ENCODE measurements at places on chromosomes 5 and 9.

DNA sequence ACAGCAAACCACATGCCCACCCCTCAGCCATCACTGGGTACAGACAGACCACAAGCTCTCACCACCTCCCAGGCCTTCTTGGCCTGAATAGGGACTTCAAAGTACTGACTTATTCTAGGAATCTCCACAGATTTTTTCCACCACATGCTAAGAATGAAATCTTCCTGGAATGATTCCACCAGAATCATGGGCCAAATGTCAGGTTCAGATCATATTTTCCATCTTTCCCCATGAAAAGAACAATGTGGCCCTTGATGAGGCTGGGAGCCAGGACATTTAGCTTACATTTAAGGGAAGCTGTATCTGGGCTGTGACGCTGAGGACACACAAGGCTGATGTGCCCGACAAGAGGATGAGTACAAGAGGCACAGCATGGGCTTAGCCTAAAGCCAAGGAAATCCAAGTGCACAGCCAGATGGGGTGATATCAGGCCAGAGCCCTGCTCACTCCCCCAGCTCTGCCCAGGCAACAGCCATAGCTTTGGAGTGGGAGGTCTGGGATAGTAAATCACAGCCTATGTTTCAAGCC, 28.1 kb downstream of the ACSL6 start:
- DNase-seq = peak; percentile 20

DNA sequence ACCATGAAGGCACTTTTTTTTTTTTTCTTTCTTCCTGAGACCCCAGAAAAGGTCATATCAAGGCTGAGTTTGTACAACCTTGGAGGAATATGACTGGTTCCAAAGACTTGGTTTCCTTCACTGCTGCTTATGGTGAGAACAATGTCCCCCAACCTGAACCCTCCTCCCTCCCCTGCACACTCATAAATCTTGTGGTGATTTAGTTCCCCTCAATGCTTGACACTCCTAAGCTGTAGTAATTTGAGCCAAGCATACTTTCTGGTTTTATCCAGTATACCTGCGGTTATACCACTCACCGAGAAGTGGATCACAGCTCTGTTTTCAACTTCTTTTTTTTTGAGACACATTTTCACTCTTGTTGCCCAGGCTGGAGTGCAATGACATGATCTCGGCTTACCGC, 149.9 kb upstream of the KLF4 start:
- no peak for DNase-seq

DNA sequence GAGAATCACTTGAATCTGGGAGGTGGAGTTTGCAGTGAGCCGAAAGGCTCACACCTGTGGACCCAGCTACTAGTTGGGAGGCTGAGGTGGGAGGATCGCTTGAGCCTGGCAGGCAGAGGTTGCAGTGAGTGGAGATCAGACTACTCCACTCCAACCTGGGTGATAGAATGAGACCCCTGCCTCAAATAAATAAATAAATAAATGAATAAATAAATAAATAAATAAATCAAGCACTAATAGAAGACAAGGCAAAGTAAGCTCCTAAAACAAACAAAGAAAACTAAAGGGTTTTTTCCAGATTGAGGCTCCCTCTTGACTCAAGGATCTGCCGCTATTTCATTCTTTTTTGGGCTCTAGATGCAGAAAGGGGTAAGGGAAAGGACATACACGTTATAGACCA, 34.7 kb upstream of the CLINT1 start:
- DNase-seq = no peak

DNA sequence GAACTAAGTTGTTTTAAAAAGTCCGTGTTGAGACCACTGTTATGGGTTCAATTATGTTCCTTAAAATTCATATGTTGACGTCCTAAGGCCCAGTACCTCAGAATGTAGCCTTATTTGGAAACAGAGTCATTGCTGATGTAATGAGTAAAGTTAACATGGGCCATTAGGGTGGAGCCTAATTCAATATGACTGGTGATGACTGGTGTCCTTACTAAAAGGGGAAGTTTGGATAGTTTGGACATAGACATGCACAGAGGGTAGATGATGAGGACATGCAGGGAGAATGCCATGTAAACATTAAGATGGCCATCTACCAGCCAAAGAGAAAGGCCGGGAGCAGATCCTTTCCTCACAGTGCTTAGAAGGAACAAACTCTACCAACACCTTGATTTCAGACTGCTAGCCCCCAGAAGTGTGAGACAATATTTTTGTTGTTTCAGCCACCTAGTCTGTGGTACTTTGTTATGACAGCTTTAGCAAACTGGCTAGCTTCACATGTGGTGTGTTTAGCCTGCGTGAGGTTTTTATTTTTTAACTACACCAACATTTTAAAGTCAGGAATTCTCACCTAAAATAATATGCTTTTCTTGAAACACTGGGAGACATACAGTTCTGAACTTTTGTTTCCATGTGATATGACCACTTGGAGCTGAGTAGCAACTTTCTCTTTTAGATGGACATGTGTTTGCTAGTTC, 135.3 kb downstream of the YIPF5 start:
- DNase-seq = no peak

- DNase-seq = peak; percentile 85
Observed at GRCh38 chr9:128575469-128575868, 23.1 kb downstream of the SPTAN1 start.

DNA sequence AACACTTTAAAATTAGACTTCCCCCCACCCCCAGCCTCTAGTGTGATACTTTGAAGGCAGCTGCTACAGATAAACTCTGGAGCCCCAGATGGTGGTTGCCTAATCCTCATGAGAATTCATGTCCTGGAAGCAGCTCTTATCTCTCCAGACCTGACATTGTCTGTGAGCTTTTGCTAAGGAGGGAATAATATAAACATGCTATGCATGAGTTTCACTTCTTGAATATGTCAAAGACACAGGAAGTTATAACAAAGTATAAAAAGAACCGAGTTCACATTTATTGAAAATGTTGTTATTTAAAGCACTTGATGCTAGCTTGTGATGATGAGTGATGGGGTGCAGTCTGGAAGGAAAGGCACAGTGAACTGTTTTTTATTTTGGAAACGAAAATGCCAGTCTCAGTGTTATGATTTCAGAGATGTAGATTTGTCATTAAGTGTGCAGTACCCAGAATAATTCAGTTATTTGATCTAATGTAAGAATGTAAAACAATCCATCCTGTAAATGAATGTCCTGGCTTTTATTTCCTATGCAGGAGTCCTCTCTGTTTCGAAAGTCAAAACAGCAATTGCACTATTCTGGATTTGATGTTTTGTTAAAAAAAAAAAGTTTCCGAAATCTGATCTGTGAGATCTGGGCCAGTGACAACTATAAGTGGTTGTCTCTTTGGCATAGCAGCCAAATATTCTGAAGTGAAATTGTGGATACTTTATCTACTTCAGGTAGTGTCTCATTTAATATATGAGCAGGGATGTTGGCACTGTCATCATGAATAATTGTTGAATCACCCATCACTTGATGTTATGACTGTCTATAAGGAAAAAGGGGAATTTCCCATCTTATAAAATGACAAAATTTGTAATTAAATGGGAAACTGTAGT, 77.0 kb downstream of the ZCCHC7 start:
- DNase-seq = peak; percentile 46

GRCh38 chr9:107425101-107426025, 64.2 kb downstream of the KLF4 start:
- DNase-seq = peak; percentile 85

- no peak for DNase-seq
Observed at GRCh38 chr5:114969482-114969881, 200.2 kb downstream of the TRIM36 start.

DNA sequence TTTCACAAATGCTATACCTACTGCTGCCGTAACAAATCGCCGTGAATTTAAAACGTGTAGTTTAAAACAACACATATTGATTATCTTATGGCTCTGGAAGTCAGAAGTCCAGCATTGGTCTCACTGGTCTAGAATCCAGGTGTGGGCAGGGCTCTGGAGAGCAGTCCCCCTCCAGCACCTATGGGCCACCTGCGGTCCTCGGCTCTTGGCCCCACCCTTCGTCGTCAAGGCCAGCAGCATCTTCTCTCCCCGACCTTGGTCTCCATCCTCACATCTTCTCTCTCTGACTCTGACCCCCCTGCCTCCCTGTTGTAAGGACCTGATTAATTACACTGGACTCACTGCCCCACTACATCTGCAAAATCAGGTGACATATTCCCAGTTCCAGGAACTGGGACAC, 106.4 kb upstream of the COL5A1 start:
- no peak for DNase-seq

- peak; percentile 32 for DNase-seq
Observed at GRCh38 chr5:76684756-76685519, 31.0 kb upstream of the F2R start.

GRCh38 chr5:86542532-86542931, 75.2 kb upstream of the COX7C start:
- DNase-seq = no peak

- DNase-seq = no peak
Observed at GRCh38 chr5:66302344-66302743, 158.2 kb downstream of the SREK1 start.

DNA sequence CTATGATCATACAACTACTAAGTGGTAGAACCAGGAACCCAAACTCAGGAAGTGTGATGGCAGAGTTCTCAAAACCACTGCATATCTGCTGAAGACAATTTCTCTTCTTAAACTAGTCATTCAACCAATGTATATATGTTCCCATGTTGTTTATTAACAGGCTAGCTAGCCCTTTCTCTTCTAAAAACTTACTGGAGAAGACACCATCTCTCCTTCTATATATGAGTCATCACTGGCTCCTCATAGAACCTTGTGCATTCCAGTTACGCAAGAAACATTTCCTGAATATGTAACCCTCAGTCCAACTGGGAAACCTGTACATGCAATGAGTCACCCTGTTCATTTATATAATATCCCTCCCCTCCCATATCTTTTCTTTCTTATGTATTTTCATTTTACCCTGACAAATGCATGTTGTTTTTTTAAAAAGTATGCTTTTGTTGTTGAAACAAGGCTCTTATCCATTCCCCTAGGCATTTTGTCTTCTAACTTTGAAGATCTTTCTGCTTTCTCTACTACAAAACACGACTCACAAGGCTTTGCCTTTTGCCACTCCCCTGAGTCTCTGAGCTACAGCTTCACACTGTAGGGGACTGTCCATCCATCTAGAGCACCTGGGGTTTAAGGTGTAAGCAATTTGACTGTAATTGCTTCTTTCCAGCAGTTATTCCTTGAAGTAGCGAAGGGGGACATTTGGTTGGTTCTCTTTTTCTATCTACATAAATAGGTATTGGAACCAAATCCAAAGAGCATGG, 119.5 kb downstream of the ANXA1 start:
- peak; percentile 88 for DNase-seq

DNA sequence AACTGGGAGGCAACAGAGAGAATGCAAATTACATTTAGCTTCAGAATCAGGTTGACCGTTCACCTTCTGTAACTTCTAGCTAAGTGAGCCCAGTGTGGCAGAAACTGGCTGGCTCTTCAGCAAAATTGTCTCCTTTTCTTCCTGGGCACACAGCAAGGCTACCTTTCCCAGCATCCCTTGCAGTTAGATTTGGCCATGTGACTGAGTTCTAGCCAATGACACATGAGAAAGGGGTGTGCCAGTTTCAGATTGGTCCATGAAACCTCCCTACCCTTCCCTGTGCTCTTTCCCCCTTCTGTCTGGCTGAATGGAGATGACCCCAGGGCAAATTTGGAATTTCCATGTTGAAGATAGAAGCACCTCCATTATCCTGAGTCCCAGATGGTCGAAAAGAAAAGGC, 72.5 kb upstream of the SMIM23 start:
- DNase-seq = no peak

GRCh38 chr5:39750661-39751060, 325.9 kb upstream of the DAB2 start:
- no peak for DNase-seq

GRCh38 chr5:161030229-161030628, 178.2 kb upstream of the ATP10B start:
- DNase-seq = no peak

GRCh38 chr5:155316070-155316714, 302.6 kb downstream of the KIF4B start:
- DNase-seq = no peak

DNA sequence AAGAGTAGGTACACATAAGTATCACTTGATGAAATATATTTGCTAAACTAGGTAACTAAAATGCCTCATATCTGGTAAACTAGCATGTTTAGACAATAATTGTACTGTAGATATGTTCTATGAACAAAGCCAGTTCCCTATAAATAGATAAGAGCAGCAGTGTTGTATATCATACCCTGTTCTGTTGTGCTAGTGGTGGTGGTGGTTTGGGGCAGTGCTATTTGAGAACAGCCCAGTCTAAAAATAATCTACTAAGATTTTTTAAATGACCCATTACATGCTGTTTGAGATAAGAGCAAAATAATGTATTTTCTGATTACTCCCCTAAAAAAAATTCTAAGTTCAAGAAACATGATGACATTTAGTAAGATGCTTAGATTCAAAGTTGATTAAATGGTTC, 829.2 kb upstream of the DMAC1 start:
- no peak for DNase-seq

DNA sequence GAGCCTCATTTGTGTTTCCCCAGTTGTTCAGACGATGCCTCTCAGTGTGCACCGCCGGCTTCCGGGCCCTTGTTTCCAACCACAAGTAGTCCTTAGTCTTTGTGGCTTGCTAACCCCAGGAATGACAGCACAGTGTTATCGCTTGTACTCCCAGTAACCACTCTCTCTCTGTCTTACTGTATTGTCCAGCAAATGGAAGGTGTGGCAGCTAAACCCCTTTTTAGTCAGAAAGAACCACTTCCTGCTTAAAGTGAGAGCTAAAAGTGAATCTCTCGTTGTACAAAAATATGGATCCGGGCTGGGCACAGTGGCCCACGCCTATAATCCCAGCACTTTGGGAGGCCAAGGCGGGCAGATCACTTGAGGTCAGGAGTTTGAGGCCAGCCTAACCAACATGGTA, 61.3 kb downstream of the ENC1 start:
- DNase-seq = no peak

GRCh38 chr9:15423231-15423985, 732 bp downstream of the SNAPC3 start:
- peak; percentile 61 for DNase-seq

GRCh38 chr5:135034236-135034962, 371 bp upstream of the PITX1 start:
- DNase-seq = no peak

GRCh38 chr5:9766581-9766980, 136.4 kb upstream of the TAS2R1 start:
- DNase-seq = peak; percentile 28

- DNase-seq = peak; percentile 77
Observed at GRCh38 chr9:136551401-136552116, 5.7 kb upstream of the NOTCH1 start.

- DNase-seq = no peak
Observed at GRCh38 chr9:27618066-27618465, 44.8 kb upstream of the C9orf72 start.

DNA sequence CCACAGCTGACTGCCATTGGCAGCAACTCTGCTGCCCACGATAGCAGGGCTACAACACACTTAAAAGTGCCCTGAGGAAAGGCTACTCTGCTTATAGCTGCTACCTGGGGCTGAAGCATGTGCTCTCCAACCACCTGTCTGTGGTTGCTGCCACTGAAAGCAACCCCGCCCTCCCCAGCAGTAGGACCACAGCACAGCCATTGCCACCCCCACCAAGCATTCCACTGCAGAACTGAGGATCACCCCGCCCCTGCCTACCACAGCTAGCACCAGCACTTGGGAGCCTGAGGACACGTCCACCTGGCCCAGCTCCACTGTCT, 85.8 kb downstream of the LPAR1 start:
- DNase-seq = no peak

- DNase-seq = no peak
Observed at GRCh38 chr9:84554069-84554664, 115.4 kb upstream of the NTRK2 start.

Data from fibroblast of the aortic adventitia (primary cell).